ENCODE measurements at places on chromosomes 12 and 14. TPM values are rescaled to one million over a fixed set of nuclear protein-coding genes. Genes with fewer than 3 reads are reported as not detected.

EGLN3 gene
- polyA plus RNA-seq, result not detected

CLEC4D gene
- not detected for polyA plus RNA-seq

NAV3 gene
- 6.7 TPM for polyA plus RNA-seq

ACSM4 gene
- polyA plus RNA-seq, result not detected

ARG2 gene
- 21.6 TPM for polyA plus RNA-seq

PRIMA1 gene
- polyA plus RNA-seq, result not detected

Measured in endothelial cell of umbilical vein (primary cell).